Tibial nerve (tissue), 4 donors: ENCODE measurements at places on chromosomes 16 and 17. TPM values are rescaled to one million over a fixed set of nuclear protein-coding genes. Genes with fewer than 3 reads are reported as not detected.

Gene NFAT5
- 59.7 TPM for total RNA-seq

Gene CDRT15
- total RNA-seq = not detected

Gene AIPL1
- not detected for total RNA-seq

Gene OR2C1
- total RNA-seq = 1.2 TPM

Gene CCL8
- not detected for total RNA-seq

Gene PIK3R5
- 23.6 TPM for total RNA-seq

Gene KRT28
- not detected for total RNA-seq

Gene ITGA2B
- total RNA-seq = 1.5 TPM

Gene SP6
- total RNA-seq = 0.30 TPM

Gene PMP22
- total RNA-seq = 3,019 TPM

Gene PRAC1
- total RNA-seq = not detected

Gene TMEM106A
- 28.5 TPM for total RNA-seq

Gene TEX19
- not detected for total RNA-seq

Gene CSF3
- 2.1 TPM for total RNA-seq

Gene NPIPA3
- total RNA-seq = 1.2 TPM

Gene ARL5C
- total RNA-seq = not detected

Gene MMP2
- total RNA-seq = 525 TPM

Gene SLC47A1
- 12.6 TPM for total RNA-seq

Gene GPR142
- total RNA-seq = 0.59 TPM

Gene EFNB3
- 0.20 TPM for total RNA-seq
